Stimulated activated CD8-positive, alpha-beta memory T cell treated with anti-CD3 and anti-CD28 coated beads, Interleukin-15, amount 100 ng/mL, for 1 hour (primary cell): ENCODE measurements at places on chromosomes 2 and 18.

DNA sequence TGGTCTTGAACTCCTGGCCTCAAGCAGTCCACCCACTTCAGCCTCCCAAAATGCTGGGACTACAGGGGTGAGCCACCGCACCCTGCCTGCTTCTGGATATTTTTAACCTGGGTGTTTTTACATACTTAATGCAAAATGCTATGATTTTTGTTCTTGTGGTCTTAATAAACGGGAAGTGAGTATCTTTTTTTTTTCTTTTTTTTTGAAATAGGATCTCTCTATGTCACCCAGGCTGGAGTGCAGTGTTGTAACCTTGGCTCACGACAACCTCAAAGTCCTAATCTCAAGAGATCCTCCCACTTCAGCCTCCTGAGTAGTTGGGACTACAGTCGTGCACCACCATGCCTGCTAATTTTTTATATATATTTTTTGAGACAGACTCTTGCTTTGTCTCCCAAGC lies 19.2 kb upstream of the ASXL2 start:
- DNase-seq, result no peak

- no peak for DNase-seq
Observed at GRCh38 chr2:96940980-96941775, 45.2 kb downstream of the FAM178B start.

GRCh38 chr18:23433360-23433759 lies 19.7 kb upstream of the RIOK3 start:
- DNase-seq, result no peak

GRCh38 chr2:96927405-96928171 lies 57.7 kb upstream of the SEMA4C start:
- DNase-seq, result no peak

- no peak for DNase-seq
Observed at GRCh38 chr2:59046401-59047372, 805.6 kb upstream of the FANCL start.

- DNase-seq, result no peak
Observed at GRCh38 chr2:237987268-237987667, 20.5 kb downstream of the UBE2F start.

DNA sequence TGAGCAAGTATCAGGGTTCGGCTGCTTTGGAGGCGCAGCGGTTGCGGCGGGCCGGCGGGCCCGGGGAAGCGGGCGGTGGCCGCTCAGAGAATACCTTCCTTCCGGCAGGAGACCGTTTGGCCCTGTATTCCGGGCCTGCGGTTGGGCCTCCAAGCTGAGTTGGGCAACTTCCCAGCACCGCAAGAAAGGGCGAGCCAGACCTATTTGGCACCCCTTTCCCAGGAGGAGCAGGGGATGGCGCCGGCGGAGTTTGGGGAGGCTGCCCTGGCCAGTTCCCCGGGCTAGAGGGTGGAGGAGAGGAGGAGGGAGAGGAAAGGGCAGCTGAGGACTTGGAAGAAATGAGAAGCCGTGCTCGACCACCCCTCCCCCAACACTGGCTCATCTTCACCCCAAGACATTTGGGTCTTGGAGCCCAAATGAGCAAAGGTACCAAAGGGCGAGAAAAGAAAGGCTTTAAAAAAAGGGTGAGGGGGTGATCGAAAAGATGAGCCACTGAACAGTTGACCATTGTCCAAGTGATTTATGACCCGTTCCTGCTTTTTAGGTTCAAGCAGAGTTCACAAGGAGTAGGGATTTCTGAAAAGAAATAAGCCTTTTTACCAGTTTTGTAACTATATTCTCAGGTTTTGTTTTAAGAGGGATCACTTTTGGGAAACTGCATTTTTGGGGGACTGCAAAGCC lies 8.4 kb downstream of the HOXD3 start:
- DNase-seq, result no peak
